ENCODE measurements at places on chromosomes 13 and 19. TPM values are rescaled to one million over a fixed set of nuclear protein-coding genes. Genes with fewer than 3 reads are reported as not detected.

DNA sequence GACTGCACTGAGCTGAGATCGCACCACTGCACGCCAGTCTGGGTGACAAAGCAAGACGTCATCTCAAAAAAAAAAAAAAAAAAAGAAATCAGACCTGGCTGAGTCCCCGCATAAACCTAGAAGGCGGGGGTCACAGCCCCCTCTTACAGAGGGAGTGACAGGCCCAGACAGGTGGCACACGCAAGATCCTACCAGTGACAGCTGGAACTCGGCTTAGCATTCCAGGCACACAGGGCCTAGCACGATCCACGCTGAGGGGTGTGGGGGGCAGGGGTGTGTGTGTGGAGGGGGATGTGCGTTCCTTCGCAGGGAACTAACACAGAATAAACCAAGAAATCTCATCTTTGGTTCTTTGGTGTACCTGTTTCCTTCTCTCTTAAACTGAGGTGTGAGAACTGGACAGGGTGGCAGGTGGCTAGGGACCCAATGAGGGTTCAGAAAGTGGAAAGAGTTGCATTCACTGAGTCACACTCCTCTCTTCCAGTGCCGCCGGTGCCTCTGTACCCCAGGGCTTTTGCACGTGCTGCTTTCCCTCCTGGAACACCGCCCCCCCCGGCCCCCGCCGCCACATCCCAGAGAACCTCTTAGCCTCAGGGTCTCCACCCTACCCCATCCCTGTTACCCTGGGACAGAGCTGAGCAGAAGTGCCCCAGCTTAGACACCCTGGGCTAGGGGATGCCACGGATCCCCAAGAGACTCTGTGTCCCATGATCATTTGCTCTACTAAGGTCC is 5.0 kb downstream of the SGTA start:
- peak overlapping the region; percentile 30 for H3K27ac ChIP-seq
- H3K4me1 ChIP-seq: peaks cover 81% of the 10 kb centered on the region
- no peaks in the 10 kb centered on the region for H3K27me3 ChIP-seq
- peaks cover 19% of the 10 kb centered on the region for H3K36me3 ChIP-seq
- H3K4me3 ChIP-seq: no peak overlapping the region

The ZNF471 gene
- 0.97 TPM for polyA plus RNA-seq

The IL27RA gene
- polyA plus RNA-seq: 12.8 TPM

DNA sequence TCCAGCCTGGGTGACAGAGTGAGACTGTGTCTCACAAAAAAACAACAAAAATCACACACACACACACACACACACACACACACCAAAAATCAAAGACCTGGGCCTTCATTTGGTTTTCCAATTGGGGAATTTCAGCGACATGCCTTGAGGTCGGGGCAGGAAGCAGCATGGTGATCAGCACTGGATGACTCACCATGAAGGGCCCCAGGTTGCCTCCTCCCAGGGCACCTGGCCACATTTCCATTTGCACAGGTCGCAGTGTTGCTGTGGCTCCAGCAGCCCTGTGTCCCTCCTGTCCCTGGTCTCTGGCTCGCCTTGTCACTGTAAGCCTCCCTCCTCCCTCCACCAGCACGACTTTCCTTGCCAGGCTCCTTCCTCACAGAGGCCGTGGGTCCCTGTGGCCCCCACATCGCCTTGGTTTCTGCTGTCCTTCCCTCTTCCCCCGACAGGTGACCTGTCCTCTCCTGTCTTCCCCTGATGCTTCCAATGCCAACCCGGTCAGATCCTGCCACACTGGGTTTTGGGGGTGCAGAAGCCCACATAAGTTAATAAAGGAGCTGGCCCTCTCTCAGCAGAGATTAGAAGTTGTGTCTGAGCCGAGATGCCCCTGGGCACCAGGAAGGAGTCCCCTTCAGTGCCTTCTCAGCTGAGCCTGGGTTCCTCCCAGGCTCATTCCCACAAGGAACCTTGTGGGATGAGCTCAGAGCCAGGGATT is 66.7 kb downstream of the GPR12 start:
- H3K36me3 ChIP-seq: no peaks in the 10 kb centered on the region
- H3K27ac ChIP-seq: no peak overlapping the region
- DNase-seq: no peak
- no peaks in the 10 kb centered on the region for H3K27me3 ChIP-seq
- no peak overlapping the region for H3K4me3 ChIP-seq
- peaks cover 7% of the 10 kb centered on the region for H3K4me1 ChIP-seq

- DNase-seq: no peak
- no peaks in the 10 kb centered on the region for H3K27me3 ChIP-seq
- H3K27ac ChIP-seq: peak overlapping the region; percentile 79
- H3K36me3 ChIP-seq: peaks cover 8% of the 10 kb centered on the region
Observed at GRCh38 chr19:56142087-56142787, 1.1 kb downstream of the ZNF444 start.

- H3K4me1 ChIP-seq: no peaks in the 10 kb centered on the region
- no peaks in the 10 kb centered on the region for H3K27me3 ChIP-seq
- no peak overlapping the region for H3K4me3 ChIP-seq
- no peaks in the 10 kb centered on the region for H3K36me3 ChIP-seq
Observed at GRCh38 chr13:61927648-61928047, 512.0 kb upstream of the PCDH20 start.

The CD209 gene
- 0.42 TPM for polyA plus RNA-seq

DNA sequence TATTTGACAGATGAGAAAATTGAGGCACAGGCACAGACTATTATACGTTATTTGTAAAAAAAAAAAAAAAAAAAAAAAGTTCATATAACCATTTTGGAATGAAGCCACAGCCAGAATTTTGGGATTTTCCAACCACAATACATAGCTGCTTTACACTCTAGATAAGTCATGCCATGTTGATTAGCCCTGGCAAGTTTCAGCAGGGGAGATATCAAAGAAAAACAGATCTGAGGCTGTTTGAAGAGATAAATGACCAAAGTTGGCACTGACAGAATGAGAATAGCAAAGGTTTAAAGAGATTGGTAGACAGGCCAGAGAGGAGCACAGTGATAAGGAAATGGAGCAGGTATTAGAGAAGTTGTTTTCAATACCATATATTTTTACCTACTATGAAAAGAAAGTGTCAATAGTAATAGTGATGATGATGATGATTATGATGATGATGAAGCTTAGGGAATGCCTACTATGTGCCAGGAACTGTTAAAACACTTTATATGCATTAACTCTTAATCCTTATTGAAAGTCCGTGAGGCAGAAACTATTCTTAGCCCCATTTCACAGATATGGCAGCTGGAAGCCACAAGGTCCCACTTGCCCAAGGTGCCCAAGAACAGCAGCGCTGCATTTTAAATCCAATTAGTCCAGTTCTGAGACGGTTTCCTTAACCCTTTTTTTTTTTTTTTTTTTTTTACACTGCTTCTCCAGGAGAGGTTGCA is 105.5 kb downstream of the MBNL2 start:
- H3K4me3 ChIP-seq: no peak overlapping the region
- DNase-seq: no peak
- H3K36me3 ChIP-seq: no peaks in the 10 kb centered on the region
- no peaks in the 10 kb centered on the region for H3K4me1 ChIP-seq

The PRSS57 gene
- polyA plus RNA-seq: 0.27 TPM

DNA sequence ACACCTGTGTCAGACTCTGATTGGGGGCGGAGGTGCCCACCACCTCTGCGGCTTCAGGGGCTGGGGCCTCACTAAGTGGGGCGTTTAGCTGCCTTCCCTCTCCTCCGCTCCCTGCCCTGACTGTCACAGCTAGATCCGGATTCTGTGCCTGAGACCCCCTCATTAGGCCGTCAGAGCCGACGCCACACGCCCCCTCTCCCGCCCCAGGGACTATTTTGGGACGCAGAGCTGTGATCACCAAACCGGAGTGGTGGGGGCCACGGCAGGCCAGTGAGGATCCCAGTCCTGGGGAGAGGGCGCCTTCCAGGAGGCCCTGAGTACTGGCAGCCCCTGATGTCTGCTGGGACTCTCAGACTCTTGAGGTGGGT is 762 bp downstream of the KANK3 start:
- H3K27ac ChIP-seq: peak overlapping the region; percentile 93
- H3K27me3 ChIP-seq: peaks cover 8% of the 10 kb centered on the region
- peak overlapping the region; percentile 55 for H3K4me3 ChIP-seq
- no peak for DNase-seq
- no peaks in the 10 kb centered on the region for H3K36me3 ChIP-seq

The CD33 gene
- polyA plus RNA-seq: 19.2 TPM

The TEX30 gene
- 11.2 TPM for polyA plus RNA-seq

GRCh38 chr13:83666141-83666540 is 216.1 kb downstream of the SLITRK1 start:
- H3K36me3 ChIP-seq: no peaks in the 10 kb centered on the region
- no peak for DNase-seq
- H3K4me1 ChIP-seq: no peaks in the 10 kb centered on the region
- no peak overlapping the region for H3K27ac ChIP-seq

The LILRA1 gene
- 8.0 TPM for polyA plus RNA-seq

DNA sequence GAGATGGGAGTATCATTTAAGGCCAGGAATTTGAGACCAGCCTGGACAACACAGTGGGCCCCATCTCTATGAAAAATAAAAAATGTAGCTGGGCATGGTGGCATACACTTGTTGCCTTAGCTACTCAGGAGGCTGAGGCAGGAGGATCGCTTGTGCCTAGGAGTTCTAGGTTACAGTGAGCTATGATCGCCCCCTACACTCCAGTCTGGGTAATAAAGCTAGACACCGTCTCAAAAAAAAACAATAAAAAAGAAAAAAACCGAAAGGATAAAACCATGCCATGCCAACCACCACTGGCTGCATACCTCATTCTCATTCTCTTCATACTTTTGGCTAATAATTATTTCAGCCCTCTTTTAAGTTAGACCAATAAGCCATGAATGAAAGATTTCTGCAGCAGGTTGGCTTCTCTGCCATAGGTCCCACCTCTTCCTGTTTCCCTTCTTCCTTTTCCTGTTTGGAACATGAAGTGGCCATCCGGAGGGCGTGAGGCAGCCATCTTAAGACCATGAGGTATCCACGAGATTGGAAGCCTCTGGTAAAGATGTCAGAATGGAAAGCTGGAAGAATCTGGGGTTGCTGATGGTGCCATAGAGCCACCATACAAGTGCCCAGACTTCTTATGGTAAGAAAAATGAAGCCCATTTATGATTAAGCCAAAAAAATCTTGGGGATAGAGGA is 171.3 kb downstream of the CACNA1A start:
- DNase-seq: no peak
- no peak overlapping the region for H3K27ac ChIP-seq
- H3K4me1 ChIP-seq: no peaks in the 10 kb centered on the region
- no peaks in the 10 kb centered on the region for H3K36me3 ChIP-seq

The NLRP11 gene
- not detected for polyA plus RNA-seq

DNA sequence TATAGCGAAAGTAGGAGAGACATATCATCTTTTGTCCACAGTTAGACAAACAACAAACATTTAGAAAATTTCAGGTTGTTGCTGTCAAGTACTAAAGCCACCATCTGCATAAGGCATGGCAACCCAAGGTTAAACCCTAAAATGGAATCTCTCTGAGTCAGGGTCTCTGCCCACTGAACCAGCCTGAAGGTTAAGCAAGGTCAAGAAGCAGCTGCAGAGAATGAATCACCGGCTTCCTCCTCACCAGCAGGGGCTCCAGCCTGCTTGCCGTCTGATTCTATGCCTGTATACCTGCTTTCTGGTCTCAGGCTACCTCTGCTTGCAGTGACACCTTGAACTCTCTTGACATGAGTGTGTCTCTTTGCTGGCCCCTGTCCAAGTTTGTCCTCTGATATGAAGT is 726.2 kb upstream of the SGCG start:
- no peaks in the 10 kb centered on the region for H3K27me3 ChIP-seq
- no peak overlapping the region for H3K4me3 ChIP-seq
- no peaks in the 10 kb centered on the region for H3K36me3 ChIP-seq
- no peak for DNase-seq
- no peaks in the 10 kb centered on the region for H3K4me1 ChIP-seq

DNA sequence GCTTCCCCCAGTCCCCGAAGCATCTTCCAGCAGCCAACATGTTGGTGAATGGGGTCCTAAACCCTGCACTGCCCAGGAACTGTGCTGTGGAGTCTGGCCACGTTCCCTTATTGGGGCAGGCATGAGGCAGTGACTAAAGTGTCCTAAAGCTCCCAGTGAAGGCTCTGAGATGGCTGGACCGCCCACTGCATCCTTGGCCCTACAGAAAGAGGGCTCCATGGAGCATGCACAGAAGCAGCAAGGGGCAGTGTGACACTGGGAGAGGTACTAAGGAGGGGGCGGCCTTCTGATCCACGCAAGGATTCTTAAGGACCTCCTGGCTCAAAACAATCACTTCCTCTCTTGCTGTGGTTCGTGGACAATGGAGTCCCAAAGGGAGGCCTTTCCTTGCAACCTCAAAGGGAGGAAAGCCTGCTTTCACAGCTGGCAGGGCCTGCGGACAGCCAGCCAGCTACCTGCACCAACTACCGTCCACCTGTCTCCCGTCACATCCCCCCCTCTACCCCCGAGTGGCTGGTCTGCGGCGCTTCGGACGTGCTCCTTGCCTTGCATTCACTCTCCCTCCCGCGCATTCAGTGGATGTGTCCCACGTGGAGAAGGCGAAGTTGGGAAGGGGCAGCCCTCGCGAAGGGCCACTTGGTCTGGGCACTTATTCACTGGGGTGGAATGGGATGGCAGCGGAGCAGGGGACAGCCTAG is 63.9 kb upstream of the STARD13 start:
- peaks cover 16% of the 10 kb centered on the region for H3K27me3 ChIP-seq
- no peak for DNase-seq
- H3K4me1 ChIP-seq: peaks cover 11% of the 10 kb centered on the region
- H3K27ac ChIP-seq: peak overlapping the region; percentile 89

The RPS16 gene
- polyA plus RNA-seq: 5,364 TPM

The OR7D4 gene
- not detected for polyA plus RNA-seq

The AZU1 gene
- polyA plus RNA-seq: 1.7 TPM

DNA sequence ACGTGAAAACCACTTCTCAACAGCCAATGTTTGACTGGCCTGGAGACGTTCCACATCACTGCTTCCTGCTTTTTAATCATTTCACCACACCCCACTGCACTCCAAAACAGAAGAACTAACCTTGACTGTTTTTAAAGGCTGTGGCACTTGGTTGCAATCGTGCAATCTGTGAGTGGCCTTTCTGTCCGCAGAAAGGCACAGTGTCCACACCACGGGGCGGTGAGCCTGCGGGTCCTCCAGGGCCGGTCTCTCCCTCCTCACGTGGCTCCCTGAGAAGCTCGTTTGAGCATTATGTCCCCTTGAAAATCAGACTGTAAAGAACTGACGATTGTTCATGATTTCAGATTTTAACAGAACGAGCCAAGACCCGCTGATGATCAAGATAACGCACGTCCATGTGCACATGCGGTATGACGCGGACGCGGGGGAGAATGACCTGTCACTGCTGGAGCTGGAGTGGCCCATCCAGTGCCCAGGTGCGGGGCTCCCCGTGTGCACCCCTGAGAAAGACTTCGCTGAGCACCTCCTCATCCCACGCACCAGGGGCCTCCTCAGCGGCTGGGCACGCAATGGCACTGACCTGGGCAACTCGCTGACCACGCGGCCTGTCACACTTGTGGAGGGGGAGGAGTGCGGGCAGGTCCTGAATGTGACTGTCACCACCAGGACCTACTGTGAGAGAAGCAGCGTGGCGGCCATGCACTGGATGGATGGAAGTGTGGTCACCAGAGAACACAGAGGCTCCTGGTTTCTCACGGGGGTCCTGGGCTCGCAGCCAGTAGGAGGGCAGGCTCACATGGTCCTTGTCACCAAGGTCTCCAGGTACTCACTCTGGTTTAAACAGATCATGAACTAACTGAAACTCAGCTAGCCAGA is 13.0 kb downstream of the PROZ start:
- peak overlapping the region; percentile 79 for H3K27ac ChIP-seq
- no peak overlapping the region for H3K4me3 ChIP-seq
- no peak for DNase-seq
- H3K4me1 ChIP-seq: no peaks in the 10 kb centered on the region
- H3K27me3 ChIP-seq: no peaks in the 10 kb centered on the region

- no peak for DNase-seq
- H3K4me3 ChIP-seq: no peak overlapping the region
- H3K27me3 ChIP-seq: no peaks in the 10 kb centered on the region
- peaks cover 12% of the 10 kb centered on the region for H3K4me1 ChIP-seq
- H3K36me3 ChIP-seq: no peaks in the 10 kb centered on the region
Observed at GRCh38 chr13:99067159-99067985, 89.5 kb upstream of the DOCK9 start.

Measured in spleen (tissue), 13 donors.